ENCODE measurements at places on chromosomes 2 and 18.

DNA sequence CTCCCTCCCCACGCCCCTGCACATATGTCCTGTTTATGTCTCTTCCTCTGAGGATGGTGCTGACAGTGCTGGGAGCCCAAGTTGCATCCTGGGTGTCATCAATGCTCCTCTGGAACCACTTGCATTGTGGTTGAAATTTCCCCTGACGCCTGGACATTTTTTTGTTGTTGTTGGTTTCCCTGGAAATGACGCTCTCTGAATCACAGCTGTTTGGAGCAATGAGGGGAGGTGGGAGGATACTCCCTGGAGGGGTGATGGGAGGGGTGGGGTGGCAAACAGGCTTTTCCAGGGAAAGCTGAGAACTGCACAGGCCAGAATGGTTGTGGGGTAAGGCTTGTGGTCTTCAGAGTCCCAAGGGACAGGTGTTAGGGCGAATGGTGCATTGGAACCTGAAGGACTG, 29.6 kb downstream of the CELF4 start:
- DNase-seq: no peak

- DNase-seq: no peak
Measured at GRCh38 chr18:70659036-70659925, 370.4 kb downstream of the SOCS6 start.

DNA sequence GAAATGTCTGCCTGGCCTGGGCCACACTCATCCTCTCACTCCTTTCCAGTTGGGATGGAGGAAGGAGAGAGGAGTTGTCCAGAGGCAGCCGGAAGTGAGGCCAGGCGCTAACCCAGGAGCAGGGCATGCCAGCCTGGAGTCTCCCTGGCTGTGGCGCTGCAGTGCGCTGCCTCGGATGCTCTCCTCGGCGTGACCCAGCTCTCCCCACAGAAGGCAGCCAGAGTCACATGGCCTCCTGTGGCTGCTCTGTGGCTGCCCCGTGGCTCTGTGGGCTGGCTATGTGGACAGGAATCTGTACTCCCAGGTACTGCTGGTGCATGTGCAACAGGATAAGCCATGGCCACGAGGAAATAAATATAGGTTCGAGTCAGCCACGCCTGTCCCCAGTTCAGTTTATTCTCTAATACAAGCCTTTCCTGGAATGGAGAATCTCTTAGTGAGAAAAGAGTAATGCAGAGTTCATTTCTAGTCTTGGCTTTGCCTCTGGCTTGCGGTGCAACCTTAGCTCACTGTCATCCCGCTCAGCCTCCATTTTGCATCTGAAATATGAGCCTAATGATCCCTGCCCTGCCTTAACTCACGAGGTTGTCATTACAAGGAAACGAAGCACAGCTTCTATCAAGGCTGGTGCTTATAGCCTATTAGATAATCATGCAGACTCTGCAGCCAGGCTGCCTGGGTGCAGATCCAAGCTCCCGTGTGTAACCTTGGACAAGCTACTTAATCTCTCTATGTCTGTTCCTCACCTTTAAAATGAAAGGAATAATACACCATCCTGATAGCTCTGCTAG, 106.3 kb downstream of the ANTXR1 start:
- DNase-seq: no peak

DNA sequence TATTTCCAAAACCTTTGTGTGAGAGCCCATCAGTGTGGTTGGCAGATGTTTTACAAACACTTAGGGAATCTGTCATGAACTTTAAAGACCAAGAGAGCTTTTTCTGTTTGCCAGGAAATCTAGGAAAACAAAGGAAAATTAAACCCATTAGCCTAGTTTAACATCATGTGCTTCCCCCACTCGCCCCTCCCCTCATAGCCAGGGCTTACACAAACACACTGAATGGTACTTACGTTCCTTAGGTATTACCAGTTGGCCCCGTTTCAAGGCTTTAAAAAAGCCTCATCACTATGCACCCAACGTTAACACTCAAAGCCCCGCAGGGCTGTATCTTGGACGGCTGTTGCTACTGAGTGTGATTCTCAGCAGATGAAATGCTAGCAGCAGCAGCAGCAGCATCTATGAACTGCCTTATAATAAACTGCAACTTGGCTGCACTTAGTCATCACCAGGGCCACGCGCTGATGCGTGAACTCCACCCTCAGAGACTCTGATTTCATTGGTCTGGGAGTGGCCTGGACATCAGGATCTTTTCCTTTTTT, 20.1 kb upstream of the TTC39C start:
- no peak for DNase-seq

- no peak for DNase-seq
Measured at GRCh38 chr2:232483311-232483922, 4.2 kb downstream of the ECEL1 start.

- DNase-seq: no peak
Measured at GRCh38 chr2:226299771-226300170, 499.8 kb downstream of the IRS1 start.

DNA sequence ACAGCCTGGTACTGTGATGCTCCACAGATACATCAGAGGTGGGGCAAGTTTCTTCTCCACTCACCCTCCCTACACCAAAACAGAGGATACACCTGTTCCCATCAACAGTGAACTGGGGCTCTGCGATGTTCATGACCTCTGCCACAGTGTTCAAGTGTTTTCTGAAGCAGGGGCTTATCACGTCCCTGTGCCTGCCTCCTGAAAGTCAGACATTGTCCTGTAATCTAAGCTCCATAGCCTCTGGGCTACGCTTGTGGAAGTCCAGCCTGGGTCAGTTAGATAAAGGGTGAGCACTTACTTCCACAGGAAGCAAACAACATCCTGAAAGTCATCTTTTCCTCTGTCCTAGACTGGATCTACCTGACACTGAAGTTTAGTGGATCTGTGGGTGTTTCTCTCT, 20.2 kb upstream of the MRO start:
- DNase-seq: no peak

DNA sequence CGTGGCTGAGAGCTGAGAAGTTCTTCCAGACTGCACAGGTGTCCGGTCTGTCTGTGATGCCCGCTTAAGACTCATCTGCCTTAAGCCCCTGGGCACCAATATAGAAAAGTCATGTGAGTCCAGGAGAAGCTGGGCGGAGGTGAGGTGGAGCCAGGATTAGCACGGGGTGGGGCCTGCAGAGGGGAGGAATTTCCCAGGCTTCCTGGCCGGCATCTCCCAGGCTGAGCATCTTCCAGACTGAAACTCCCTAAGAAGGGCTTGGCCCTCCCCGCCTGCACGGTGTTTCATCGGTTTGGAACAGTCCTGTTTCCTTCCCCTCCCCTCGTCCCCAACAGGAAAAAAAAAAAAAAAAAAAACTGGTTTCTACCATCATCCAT, 270.3 kb downstream of the ATAD2B start:
- no peak for DNase-seq

- DNase-seq: no peak
Measured at GRCh38 chr2:61949714-61950560, 44.5 kb downstream of the COMMD1 start.

DNA sequence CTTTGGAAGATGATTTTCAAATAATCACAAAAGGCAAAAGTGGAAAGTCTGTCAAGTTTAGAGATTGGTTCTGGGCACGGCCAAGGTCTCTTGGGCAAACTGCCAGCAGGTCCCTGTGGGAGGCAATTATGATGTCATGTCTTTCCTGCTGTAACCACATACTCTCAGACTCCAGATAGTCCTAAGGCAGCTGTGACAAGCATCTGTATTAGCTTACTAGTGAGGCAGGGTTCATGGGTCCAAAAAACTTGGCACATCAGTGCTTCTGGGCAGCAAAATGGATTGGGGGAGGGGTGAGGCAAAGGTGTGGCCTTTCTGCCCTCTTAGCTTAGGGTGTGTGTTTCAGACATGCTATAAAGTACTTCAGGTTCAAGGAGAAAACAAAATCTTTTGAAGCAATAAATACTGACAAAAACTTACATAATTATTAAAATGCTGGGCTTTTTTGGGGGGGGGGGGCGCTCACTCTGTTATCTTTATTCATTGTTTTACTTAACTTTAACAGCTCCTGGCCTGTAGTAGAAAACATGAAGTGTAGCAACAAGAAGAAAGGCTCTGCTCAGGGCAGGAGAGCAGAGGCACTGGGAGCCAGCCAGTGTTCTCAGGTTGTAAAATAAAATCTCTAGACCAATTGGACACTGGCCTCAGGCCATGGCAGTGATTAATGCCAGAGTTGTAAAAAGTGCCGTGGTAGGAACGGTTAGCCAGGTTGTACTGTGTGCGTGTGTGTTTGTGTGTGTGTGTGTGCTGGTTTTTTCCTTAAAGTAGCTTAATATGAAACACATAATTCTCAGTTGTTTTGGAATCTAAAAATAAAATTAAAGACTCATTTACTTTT, 14.3 kb upstream of the TANC1 start:
- DNase-seq: no peak

- DNase-seq: no peak
Measured at GRCh38 chr2:106869512-106870275, 16.3 kb downstream of the ST6GAL2 start.

GRCh38 chr2:51722311-51722710, 690.4 kb upstream of the NRXN1 start:
- no peak for DNase-seq

DNA sequence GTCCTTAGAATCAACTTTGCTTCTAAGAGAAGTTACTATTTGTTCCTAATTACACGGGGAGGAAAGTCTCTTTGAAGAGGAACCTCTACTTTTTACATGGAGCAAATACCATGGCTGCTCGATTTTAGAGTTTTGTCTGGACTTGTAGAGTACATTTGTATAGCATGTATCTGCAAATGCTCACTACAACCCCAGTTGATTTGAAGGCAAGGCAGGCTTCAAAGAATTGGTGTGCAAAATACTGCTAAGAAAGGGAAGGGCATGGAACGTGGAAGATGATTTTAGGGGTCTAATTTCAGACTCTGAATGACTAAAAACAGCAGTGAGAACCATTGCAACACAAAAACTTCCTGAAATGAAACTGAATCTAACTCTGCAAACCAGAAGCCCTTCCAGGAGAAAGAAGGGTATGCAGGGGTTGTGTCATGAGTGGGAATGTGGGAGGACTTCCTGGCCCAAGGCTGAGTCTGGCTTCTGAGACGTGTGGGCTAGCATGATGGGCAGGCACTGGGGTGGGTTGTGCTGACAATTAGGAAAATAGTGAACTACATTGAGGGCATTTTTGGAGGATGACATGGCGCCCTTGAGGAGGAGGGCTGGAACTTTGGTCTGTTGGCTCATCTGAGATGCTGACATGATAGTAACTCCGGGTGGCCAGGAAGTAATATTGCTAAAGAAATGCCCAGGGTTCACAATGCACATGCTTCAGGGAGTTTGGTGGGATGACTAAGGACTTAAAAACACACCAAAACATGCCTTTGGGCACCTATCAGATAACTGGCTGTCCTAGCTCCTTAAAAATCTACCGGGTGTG, 18.9 kb upstream of the IL1R2 start:
- DNase-seq: peak; percentile 30

- no peak for DNase-seq
Measured at GRCh38 chr18:26535630-26536029, 12.7 kb downstream of the KCTD1 start.

DNA sequence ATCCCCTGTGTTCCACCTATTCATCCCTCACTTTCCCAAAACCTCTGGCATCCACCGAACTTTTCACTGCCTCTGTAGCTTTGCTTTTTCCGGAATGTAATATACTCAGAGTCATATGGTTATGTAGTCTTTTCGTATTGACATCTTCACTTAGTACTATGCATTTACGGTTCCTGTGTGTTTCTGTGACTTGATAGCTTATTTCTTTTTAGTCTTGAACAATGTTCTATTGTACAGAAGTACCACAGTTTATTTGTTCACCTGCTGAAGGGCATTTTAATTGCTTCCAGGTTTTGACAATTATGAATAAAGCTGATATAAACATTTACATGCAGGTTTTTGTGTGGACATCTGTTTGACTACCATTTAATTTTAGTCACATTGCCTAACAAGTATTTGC, 154.7 kb upstream of the DOK6 start:
- DNase-seq: no peak

DNA sequence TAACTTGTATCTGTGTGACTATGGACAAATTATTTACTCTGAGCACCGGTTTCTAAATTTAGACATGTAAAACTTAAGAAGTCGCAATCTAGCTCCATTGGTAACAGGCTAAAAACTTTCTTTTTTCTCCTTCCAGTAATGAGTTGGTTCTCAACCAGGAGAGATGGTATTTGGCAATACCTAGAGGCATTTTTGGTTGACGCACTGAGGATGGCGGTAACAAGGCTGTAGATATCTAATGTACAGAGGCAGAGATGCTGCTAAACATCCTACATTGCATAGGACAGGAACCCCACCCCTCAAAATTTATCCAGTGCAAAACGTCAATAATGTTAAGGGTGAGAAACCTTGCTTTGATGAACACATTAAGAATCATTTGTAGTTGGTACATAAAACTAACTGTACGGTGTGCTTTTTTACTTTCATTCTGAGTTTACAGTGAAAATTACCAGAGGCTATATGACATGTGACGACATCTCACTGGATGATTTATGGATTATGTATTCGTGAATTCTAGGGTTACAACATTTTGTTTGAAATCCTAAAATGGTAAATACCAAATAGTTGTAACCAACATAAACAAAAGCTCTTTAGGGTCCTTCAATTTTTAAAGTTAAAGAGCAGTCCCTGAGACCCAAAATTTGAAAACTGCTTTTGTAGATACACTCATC, 91.3 kb downstream of the TLK1 start:
- no peak for DNase-seq

DNA sequence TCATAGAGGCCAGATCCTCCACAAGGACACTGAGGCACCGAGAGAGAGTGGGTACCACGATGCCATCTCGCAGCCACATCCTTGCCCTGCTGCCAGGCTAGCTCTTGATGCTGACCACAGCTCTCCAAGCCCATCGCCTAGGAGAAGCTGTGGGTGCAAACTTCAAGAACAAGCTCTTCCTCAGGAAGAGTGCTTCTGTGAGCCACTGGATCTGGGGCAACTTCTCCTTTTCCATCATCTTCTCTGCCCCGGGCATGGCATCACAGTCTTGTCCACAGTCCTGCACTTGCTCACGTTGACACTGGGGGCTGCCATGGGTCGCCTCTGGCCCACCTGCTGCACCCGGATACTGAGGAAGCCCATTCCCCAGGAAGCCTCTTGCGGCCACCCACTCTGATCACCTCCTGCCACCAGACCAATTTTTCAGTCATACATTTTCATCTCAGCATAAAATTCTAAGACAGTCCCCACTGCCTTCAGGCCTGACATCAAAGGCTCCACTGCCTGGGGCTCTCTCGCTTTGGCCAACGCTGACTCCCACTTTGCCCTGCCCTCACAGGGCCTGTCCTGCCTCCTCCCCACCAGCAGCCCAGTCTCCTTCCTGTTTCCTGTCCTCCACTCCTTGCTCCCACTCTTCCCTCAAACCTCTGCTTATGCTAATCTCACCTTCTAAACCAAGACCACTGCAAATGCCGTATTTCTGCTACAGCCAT, 243.9 kb downstream of the AFF3 start:
- DNase-seq: no peak

- DNase-seq: no peak
Measured at GRCh38 chr18:13336841-13337240, 118.3 kb downstream of the LDLRAD4 start.

- no peak for DNase-seq
Measured at GRCh38 chr2:142234741-142235140, 103.9 kb upstream of the LRP1B start.

GRCh38 chr2:196415384-196415783, 224.1 kb upstream of the CCDC150 start:
- no peak for DNase-seq

- no peak for DNase-seq
Measured at GRCh38 chr2:145807554-145807953, 1287.6 kb upstream of the ZEB2 start.

- DNase-seq: no peak
Measured at GRCh38 chr2:228866781-228867180, 404.3 kb downstream of the PID1 start.

- no peak for DNase-seq
Measured at GRCh38 chr2:235312571-235312970, 181.3 kb upstream of the AGAP1 start.

GRCh38 chr2:24816404-24816803, 23.2 kb downstream of the CENPO start:
- DNase-seq: no peak
